ENCODE measurements at places on chromosomes 1 and 21. TPM values are rescaled to one million over a fixed set of nuclear protein-coding genes. Genes with fewer than 3 reads are reported as not detected.

DNA sequence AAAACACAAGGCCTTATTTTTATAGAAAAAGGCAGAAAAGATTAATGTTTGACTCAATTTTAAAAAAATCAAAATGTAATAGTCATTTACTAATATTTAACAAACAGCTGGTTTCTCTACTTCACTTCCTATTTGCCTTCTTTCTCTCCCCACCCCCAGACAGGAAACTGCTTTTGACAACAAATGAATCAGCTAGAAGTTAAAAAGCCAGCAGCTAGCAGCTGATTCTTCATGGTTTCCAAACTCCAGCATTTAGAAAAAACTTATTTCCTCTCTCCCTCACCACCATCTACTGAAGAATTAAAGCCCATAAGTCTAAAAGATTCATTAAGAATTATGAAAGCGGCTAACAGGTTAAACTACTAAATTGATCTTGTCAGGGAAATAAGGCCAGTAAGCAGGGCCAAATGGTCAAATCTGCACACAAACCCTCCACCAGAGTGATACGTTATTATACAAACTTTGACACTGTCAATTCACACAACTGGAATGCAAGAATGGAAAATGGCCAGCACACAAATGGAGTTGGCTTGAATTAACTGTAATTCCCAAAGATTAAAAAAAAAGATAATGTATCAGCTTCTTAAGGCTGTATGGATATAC, 4.0 kb downstream of the WDR26 start:
- H3K27ac ChIP-seq: peak overlapping the region; percentile 97
- H3K27me3 ChIP-seq: no peaks in the 10 kb centered on the region
- H3K4me3 ChIP-seq: no peak overlapping the region

DNA sequence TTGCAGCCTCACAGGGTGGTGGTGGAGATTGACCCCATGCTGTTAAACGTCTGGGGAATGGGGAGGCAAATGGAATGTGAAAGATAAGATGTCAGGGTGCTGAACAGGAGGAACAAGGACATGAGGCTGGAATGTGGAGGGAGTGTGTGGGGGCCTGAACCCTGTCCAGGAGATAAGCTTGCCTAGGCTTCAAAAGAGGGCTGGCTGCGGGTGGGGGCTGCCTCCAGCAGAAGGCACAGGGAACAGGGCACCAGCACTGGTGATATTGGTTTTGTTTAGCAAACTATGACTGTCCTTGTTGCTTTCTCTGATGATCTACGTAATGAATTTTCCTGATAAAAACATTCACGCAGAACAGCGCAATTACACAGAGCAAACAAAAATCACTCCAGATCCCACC, 52.4 kb upstream of the LRP8 start:
- no peaks in the 10 kb centered on the region for H3K36me3 ChIP-seq
- H3K4me3 ChIP-seq: no peak overlapping the region
- no peaks in the 10 kb centered on the region for H3K27me3 ChIP-seq
- no peak overlapping the region for H3K27ac ChIP-seq

GRCh38 chr1:218374401-218375353, 29.5 kb downstream of the TGFB2 start:
- no peak overlapping the region for H3K4me3 ChIP-seq
- peaks cover 15% of the 10 kb centered on the region for H3K4me1 ChIP-seq
- no peak overlapping the region for H3K27ac ChIP-seq

DNA sequence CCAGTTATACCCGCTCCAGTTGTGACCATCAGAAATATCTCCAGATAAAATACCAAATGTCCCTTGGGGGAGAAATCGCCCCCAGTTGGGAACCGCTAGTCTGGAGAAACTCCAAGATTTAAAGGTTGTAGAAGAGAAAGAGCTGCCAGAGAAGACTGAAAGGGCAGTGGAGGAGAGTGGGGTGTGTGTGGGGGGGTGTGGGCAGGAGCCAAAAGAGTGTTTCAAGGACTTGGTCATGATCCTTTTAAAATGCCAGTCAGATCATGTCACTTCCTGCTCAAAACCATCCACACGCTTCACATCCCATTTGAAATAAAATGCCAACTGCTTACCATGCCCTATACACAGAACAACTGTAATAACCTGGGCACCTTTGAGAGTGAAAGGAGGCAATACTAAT, 3.4 kb upstream of the HEYL start:
- H3K4me3 ChIP-seq: no peak overlapping the region
- no peak for DNase-seq
- H3K27me3 ChIP-seq: peaks cover 24% of the 10 kb centered on the region
- no peaks in the 10 kb centered on the region for H3K36me3 ChIP-seq

GRCh38 chr1:163013826-163014600, 55.1 kb upstream of the RGS4 start:
- no peak for DNase-seq
- no peaks in the 10 kb centered on the region for H3K27me3 ChIP-seq
- no peaks in the 10 kb centered on the region for H3K4me1 ChIP-seq
- H3K27ac ChIP-seq: no peak overlapping the region

GRCh38 chr1:236516929-236517704, 6.7 kb upstream of the LGALS8 start:
- no peaks in the 10 kb centered on the region for H3K36me3 ChIP-seq
- H3K4me3 ChIP-seq: no peak overlapping the region
- H3K27me3 ChIP-seq: no peaks in the 10 kb centered on the region
- no peak overlapping the region for H3K27ac ChIP-seq

- no peak overlapping the region for H3K4me3 ChIP-seq
- H3K36me3 ChIP-seq: no peaks in the 10 kb centered on the region
- DNase-seq: no peak
- no peak overlapping the region for H3K27ac ChIP-seq
- H3K27me3 ChIP-seq: no peaks in the 10 kb centered on the region
These were observed 4.9 kb downstream of the HAO2 start for GRCh38 chr1:119373465-119373864.

GRCh38 chr21:25903607-25904006, 168.8 kb downstream of the GABPA start:
- DNase-seq: no peak
- peaks cover 37% of the 10 kb centered on the region for H3K4me1 ChIP-seq
- no peak overlapping the region for H3K27ac ChIP-seq
- H3K36me3 ChIP-seq: no peaks in the 10 kb centered on the region
- no peaks in the 10 kb centered on the region for H3K27me3 ChIP-seq
- H3K4me3 ChIP-seq: no peak overlapping the region

DNA sequence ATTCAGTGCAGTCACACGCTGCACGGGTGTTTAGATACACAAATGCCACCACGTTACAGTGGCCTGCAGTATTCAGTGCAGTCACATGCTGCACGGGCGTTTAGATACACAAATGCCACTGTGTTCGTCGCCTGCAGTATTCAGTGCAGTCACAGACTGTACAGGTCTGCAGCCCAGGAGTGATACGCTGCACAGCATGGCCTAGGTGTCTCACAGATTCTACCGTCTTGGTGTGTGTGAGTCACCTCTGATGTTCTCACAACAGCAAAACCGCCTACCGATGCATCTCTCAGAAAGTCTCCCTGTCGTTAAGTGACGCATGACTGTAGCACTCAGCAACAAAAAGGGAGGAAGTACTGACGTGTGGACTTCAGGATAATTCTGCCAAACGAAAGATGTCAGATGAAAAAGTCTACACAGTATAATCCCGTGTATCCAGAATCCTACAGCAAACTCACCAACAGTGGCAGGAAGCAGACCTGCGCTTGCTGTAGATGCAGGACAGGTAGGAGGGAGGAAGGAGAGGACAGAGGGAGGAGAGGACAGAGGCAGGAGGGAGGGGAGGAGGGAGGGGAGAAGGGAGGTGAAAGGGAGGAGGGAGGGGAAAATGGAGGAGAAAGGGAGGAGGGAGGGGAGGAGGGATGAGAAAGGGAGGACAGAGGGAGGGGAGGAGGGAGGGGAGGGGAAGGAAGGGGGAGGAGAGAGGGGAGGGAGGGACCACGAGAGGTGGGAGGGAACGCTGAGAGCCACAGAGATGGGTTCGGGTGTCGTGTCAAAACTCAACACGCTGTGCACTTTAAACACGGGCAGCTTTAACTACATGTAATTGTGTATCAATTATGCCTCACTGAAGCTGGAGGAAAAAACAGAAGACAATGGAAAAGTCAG, 36.3 kb upstream of the PCBP3 start:
- H3K27me3 ChIP-seq: peaks cover 4% of the 10 kb centered on the region
- no peak overlapping the region for H3K4me3 ChIP-seq
- H3K4me1 ChIP-seq: no peaks in the 10 kb centered on the region
- no peak overlapping the region for H3K27ac ChIP-seq
- no peaks in the 10 kb centered on the region for H3K36me3 ChIP-seq
- DNase-seq: no peak

- H3K27ac ChIP-seq: no peak overlapping the region
- no peaks in the 10 kb centered on the region for H3K27me3 ChIP-seq
- H3K4me3 ChIP-seq: no peak overlapping the region
These were observed 294.0 kb upstream of the C1orf87 start for GRCh38 chr1:60367532-60367931.

- H3K27ac ChIP-seq: no peak overlapping the region
- no peak for DNase-seq
- no peaks in the 10 kb centered on the region for H3K4me1 ChIP-seq
- H3K4me3 ChIP-seq: no peak overlapping the region
These were observed 144.5 kb upstream of the L1TD1 start for GRCh38 chr1:62050165-62050564.

GRCh38 chr21:34357889-34358288, 5.9 kb upstream of the KCNE2 start:
- no peaks in the 10 kb centered on the region for H3K36me3 ChIP-seq
- DNase-seq: no peak
- no peak overlapping the region for H3K27ac ChIP-seq
- no peak overlapping the region for H3K4me3 ChIP-seq
- H3K27me3 ChIP-seq: peaks cover 10% of the 10 kb centered on the region

DNA sequence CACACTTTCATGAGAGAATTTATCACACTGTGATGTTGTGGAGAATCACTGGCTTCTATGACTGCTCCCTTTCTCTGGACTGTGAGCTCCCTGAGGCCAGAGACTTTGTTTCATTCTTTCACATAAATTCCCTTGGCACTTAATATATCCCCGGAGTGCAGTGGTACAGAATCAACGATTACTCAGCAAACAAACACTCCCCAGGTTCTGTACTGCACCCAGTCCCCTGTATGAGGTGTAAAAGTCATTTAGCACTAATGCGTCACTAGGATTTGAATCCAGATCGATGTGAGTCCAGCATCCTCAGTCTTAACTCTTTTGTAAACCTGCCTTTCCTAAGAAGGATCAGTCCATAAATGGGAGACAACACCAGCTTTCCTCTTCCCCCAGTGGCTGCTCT, 6.8 kb upstream of the UTP25 start:
- no peak for DNase-seq
- H3K36me3 ChIP-seq: no peaks in the 10 kb centered on the region
- H3K27ac ChIP-seq: no peak overlapping the region
- no peak overlapping the region for H3K4me3 ChIP-seq

DNA sequence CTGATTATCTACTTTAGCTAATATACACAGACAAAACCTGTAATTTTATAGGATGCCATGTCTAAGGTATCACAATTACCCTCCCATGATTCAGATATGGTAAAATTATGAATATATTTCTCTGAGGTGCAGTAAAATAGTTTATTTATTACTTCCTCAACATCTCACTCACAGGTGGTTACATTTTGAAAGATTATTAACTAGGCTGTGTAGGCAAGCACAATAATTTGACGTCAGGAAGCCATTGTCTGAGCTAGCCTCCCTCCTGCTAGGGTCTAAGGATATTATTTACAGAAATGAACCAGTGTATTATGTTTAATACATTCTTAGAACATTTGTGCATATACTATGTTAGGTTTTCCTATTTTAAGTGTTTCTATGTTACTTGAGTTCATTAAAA, 69.9 kb upstream of the ADGRL2 start:
- no peaks in the 10 kb centered on the region for H3K27me3 ChIP-seq
- H3K27ac ChIP-seq: no peak overlapping the region
- no peaks in the 10 kb centered on the region for H3K4me1 ChIP-seq

DNA sequence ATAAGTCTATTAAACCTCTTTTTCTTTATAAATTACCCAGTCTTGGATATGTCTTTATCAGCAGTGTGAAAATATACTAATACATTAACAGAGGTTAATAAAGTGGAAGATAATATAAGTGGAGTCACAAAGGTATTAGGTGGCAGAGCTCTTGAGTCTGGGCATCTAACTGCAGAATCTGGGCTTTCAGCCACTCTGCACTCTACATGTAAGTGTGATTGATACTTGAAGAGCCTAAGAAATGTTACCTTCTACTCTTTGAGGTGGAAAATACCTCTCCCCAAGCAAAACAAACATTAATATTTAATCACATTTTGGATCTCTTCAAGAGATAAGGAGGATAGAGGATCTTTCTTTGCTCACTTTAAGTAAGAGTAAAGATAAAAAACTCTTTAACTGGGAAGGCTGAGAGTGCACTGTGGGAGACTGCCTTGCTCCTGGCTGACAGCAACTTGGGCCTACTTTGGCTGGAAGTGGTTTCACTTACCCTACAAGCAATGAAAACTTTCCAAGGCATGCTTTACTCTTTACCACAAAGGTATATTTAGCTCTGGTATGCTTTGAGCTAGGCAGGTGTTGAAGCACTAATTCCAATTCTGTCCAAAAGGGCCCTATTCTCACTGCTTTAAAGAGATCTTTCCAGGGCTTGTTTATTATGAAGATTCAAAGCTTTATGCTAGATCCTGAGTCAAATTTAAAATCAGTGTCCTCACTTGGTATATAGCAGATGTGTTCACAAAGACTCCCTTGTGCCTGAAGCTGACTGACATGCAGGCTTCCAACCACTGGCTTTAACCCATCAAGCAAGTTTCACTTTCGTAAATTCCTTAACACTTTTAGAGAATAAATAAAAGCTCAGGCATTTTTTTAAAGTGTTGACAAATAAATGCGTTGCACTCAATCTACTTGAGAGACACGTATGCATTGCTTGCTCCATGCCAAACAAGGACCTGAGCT, 245.3 kb upstream of the ZP4 start:
- no peak for DNase-seq
- H3K4me3 ChIP-seq: no peak overlapping the region
- H3K36me3 ChIP-seq: no peaks in the 10 kb centered on the region
- no peaks in the 10 kb centered on the region for H3K4me1 ChIP-seq
- H3K27me3 ChIP-seq: no peaks in the 10 kb centered on the region
- H3K27ac ChIP-seq: no peak overlapping the region

DNA sequence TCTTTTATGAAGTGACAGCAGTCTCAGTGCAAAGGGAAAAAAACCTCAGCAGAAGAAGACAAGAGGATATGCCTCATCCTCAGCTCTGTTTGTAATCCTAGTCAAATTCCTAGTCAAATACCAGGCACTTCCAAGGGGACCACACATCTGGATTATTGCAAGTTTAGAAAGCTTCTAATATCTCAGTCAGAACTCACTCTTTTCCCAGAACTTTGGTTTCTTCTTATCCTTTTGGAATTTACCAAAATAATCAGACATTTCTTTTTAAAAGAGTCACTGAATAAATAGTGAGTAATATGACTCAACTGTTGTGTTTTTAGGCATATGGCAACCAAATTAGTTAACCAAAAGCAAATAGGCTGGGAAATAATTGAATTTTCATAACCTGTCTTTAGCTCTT, 47.8 kb downstream of the PRRX1 start:
- no peaks in the 10 kb centered on the region for H3K27me3 ChIP-seq
- DNase-seq: no peak
- H3K27ac ChIP-seq: no peak overlapping the region
- H3K4me3 ChIP-seq: no peak overlapping the region
- no peaks in the 10 kb centered on the region for H3K36me3 ChIP-seq
- H3K4me1 ChIP-seq: no peaks in the 10 kb centered on the region

Gene IFNAR2
- 16.5 TPM for total RNA-seq

Gene CALML6
- not detected for total RNA-seq

Gene NBPF20
- 2.6 TPM for total RNA-seq

Gene STYXL2
- not detected for total RNA-seq

Gene COL11A1
- total RNA-seq: not detected

Gene CAMSAP2
- 9.4 TPM for total RNA-seq

Gene LCE1C
- total RNA-seq: not detected

Gene ANKRD45
- total RNA-seq: 1.1 TPM
